ENCODE measurements at places on chromosomes 11 and 22.
A peak's percentile ranks its signal among the peaks of the same experiment; 100 is the strongest.

DNA sequence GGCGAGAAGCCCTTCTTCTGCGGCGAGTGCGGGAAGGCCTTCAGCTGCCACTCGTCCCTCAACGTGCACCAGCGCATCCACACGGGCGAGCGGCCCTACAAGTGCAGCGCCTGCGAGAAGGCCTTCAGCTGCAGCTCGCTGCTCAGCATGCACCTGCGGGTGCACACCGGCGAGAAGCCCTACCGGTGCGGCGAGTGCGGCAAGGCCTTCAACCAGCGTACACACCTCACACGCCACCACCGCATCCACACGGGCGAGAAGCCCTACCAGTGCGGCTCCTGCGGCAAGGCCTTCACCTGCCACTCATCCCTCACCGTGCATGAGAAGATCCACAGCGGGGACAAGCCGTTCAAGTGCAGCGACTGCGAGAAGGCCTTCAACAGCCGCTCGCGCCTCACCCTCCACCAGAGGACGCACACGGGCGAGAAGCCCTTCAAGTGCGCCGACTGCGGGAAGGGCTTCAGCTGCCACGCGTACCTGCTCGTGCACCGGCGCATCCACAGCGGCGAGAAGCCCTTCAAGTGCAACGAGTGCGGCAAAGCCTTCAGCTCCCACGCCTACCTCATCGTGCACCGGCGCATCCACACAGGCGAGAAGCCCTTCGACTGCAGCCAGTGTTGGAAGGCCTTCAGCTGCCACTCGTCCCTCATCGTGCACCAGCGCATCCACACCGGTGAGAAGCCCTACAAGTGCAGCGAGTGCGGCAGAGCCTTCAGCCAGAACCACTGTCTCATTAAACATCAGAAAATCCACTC, 12.2 kb downstream of the ZNF74 start:
- no peak for DNase-seq

GRCh38 chr11:65072631-65072966, 11.2 kb downstream of the CDCA5 start:
- DNase-seq, result no peak

DNA sequence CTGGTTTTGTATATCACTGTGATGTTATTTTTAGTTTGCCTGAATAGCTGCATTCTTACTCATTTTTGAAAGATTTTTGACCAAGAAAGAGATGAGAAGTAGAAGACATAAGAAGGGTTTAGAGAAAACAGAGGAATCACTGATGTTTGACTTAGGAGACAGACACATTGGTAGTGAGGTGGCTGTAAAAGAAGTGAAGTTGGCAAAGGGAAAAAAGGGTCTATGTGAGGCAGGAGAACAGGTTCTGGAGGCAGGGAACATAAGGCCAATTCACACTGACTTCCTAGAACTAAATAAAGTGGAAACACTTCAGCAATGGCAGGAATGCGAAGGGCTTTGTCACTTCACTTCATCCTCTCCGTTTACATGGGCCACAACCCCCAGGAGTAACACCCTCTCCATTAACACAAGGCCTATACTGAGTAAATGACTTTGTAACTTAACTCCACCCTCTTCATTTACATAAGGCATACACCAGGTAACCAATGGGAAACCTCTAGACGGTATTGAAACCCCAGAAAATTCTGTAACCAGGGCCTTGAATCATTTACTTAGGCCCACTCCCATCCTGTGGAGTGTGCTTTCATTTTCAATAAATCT, 36.5 kb downstream of the CTSC start:
- no peak for DNase-seq

DNA sequence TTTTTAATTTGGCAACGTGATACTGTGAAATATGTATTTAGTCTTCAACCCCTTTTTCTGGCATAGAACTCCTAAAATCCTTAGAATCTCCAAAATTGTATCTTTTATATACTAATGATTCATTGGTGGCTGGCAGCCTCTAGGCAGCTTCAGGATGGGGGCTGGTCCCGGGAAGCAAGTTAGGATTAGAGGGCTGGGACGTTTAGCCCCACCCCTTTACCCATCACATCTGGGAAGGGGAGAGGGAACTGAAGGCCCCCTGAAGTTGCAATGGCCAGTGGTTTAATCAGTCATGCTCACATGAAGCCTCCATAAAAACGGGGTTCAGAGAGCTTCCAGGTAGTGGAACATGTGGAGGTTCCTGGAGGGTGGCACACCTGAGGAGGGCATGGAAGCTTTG, 7.1 kb downstream of the IL17RA start:
- no peak for DNase-seq

- peak; percentile 77 for DNase-seq
Measured at GRCh38 chr11:130431331-130431773, 2.9 kb upstream of the ADAMTS8 start.

DNA sequence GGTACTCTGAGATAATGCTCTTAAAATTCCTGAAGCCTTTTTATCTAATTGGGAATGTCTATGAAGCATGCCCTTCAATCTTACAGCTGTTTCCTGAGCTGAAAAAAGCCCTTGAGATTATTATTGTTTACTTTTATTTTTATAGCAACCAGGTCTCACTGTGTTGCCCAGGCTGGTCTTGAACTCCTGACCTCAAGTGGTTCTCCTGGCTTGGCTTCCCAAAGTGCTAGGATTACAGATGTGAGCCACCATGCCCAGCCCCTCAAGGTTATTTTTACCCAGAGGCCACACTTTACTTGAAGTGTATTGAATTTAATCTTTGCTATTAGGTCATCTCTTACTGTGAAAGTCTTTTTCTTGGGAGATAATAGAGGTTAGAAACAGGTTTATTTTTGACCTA, 7.0 kb upstream of the SWAP70 start:
- DNase-seq, result no peak

- DNase-seq, result peak; percentile 55
Measured at GRCh38 chr11:69915501-69916250, 96.5 kb upstream of the FGF3 start.

DNA sequence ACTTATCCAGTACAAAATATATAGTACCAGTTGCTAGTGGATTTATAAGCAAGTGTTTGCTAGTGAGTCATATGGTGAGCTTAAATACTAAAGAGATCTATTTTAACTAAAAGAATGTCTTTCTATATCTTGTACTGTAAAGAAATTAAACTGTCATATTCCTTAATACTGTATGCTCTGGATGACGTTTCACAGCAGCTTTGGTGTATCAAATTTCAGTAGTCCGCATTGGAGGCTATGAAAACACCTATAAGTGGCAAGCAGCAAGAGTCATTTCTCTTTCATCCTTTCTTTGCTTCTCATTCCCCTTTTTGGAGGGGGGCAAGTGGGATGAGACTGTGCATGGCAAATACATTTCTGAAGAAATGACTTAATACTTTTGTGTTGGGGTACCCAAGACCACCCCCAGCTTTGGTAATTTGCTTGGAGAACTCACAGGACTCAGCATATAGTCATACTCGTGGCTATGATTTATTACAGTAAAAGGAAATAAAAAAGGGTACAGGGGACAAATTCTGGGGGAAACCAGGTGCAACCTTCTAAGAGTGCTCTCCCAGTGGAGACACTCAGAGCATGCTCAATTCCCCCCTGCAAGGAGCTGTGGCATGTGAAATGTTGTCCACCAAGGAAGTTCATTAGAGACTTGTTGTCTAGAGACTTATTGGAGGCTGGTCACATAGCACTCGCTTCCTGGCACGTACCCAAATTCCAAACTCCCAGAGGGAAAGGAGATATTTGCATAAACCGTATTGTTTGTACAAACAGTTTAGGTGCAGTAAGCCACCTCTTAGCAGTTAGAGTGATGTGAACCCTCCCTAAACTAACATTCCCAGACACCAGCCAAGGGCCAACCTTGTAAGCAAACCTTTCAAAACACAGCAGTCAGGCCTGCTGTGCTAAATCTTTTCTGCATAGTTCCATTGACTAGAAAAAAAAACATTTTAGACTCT, 210.8 kb downstream of the PGR start:
- DNase-seq, result peak; percentile 26

DNA sequence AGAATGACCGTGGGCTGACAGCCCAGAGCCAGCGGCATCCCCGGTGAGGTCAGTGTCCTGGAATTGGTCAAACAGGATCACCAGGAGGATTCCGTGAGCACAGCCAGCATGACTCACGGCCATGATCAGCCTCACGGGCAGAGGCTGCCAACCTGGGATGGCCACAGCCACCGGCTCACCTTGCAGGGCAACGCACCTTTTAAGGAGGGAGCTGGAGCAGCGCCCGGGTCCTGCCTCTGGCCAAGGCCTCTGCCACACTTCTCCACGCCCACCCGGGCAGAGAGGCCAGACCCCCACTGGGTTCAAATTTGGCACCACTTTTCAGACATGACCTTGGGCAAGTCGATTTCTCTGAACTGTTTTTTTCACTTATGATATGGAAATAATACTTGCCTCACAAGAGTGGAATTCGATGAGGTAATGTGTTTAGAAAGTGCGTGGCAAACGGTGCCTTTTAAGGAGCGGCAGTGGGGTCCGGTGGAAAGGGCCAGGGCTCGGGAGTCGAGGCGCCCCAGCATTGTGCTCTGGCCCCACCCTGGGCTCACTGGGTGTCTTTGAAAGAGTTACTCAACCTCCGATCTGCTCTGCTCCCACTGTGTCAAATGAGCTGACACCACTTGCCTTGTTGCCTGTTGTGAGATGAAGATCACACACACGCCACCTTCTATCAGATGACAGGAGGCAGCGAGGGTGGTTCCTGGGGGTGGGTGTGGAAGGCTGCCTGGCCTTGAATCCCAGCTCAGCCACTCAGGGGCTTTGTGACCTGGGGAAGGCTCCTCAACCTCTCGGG, 16.0 kb downstream of the TXN2 start:
- peak; percentile 95 for DNase-seq

- no peak for DNase-seq
Measured at GRCh38 chr11:2663506-2663905, 36.3 kb downstream of the KCNQ1OT1 start.

DNA sequence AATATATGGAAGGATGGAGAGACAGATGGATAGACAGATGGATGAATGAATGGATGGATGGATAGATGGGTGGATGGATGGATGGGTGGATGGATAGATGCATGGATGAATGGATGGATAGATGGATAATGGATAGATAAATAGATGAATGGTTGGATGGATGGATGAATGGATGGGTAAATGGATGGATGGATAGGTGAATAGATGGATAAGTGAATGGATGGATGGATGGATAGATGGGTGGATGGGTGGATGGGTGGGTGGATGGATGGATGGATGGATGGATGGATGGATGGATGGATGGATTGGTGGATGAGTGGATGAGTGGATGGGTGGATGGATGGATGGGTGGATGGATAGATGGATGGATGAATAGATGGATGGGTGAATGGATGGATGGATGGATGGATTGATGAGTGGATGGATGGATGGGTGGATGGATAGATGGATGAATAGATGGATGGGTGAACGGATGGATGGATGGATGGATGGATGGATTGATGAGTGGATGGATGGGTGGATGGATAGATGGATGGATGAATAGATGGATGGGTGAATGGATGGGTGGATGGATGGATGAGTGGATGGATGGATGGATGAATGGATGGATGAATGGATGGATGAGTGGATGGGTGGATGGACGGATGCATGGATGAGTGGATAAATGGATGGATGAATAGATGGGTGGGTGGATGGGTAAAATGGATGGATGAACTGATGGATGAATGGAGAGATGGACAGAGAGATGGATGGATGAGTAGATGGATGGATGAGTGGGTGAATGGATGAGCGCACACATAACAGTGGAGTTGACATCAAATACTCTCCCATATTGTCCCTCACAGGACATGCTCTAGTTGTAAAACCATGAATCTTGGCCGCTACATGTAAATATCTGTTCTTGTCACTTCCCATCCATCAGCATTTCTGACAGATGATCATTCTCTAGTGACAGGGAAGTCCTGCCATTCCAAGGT, 8.8 kb downstream of the LSP1 start:
- no peak for DNase-seq

GRCh38 chr22:41248758-41249157, 8.0 kb upstream of the CHADL start:
- no peak for DNase-seq

DNA sequence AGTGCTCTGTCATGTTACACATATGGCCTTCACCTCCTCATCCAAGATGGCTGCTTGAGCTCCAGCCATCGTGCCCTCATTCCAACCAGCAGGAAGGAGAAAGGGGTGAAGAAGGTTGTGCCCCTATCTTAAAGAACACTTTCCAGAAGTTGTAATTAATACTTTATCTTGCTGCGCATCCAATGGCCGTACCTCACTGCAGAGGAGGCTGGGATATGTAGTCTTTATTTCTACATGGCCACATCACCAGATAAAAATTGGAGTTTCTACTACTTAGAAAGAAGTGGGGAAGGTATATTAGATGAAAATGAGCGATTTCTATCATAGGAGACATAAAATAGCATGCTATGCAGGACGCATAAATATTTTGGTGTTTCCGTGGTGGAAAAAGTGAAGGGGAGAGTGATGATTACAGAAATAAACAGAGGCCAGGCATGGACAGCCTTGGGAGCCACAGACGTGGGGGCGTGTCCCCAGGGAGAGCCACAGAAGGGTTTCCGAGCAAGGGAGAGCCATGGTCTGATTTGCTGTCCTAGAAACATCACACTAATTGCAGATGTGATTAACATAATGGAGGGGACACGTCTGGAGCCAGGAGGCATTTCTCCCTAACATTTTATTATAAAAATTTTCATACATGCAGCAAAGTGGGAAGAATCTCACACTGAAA, 8.8 kb upstream of the MB start:
- DNase-seq, result no peak

DNA sequence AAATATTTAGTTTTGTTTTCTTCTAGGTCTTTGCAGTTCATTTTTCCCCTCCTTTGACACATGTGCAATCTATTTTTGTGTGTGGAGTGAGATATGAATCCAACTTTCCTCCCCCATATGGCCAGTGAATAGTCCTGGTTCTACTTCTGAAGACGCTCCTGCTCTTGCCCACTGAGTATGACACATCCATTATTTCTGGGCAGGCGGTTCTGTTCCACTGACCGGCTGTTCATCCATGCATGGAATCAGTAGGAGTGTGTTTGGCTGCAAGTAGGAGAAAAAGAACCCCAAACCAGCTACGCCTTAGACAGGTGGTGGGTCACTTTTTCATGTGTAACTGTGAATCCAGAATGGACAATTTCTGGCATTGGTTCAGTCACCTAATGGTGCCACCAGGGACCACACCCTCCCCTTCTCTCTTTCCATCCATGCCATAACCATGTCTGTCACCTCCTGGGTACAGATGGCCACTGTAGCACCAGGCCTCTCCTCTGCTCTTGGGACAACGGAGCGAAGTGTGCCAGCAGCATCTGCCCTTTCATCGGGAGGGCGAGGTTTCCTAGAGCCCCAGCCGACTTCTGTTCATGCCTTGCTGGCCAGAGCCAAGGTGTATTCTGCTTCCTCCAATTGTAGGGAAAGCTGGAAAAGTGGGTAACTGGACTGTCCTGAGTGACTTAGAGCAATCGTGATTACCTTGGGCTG, 67.4 kb upstream of the SLC22A12 start:
- DNase-seq, result no peak

GRCh38 chr11:2519517-2519861, 74.7 kb downstream of the KCNQ1 start:
- DNase-seq, result no peak

- DNase-seq, result peak; percentile 49
Measured at GRCh38 chr11:36308577-36308976, 12.5 kb downstream of the PRR5L start.

Data from fibroblast of lung (primary cell).